D341Med (cell line): ENCODE measurements at places on chromosomes 1 and 21.

- DNase-seq = no peak
Observed at GRCh38 chr21:25307489-25307888, 299.8 kb downstream of the MRPL39 start.

GRCh38 chr21:15742052-15742670 lies 12.4 kb downstream of the USP25 start:
- no peak for DNase-seq

- DNase-seq = no peak
Observed at GRCh38 chr1:23742670-23743286, 493 bp upstream of the ELOA start.

DNA sequence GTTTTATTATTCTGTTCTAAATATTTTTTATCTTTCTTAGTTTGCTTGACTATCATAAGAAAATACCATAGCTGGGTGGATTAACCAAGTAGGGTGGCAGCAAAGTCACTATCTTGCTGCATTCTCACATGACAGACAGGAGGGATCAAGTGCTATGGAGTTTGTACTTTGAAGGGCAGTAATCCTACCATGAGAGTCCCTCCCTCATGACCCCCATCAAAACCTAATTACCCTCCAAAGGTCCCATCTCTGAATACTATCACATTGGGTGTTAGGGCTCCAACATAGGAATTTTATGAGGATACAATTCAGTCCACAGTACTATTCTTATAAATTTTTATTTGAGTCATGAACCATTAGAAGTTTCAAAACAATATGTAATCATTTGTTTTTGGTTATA lies 388.5 kb upstream of the B3GALT2 start:
- DNase-seq = no peak
